ENCODE measurements at places on chromosomes 2 and 18. TPM values are rescaled to one million over a fixed set of nuclear protein-coding genes. Genes with fewer than 3 reads are reported as not detected.
A peak's percentile ranks its signal among the peaks of the same experiment; 100 is the strongest.

DNA sequence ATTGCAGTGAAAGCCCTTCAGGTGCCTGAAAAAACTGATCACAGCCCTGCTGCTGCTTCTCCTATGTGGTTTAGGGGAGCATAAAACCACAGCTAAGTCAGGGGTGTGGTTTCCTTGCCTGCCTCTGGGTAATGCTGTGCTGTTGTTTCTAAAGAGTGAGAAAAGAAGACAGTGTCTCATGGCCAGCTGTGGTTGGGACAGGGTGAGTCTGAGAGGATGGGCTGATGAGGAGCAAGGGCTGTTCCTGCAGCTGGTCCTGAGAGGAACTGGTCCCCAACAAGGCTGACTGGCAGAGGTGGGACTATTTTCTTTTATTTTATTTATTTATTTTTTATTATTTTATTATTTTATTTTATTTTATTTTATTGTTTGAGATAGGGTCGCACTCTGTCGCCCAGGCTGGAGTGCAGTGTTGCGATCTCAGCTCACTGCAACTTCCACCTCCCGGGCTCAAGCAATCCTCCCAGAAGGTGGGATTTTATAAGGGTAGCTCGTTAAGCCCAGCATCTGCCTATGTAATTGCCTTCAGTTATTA lies 236.7 kb downstream of the FHOD3 start:
- DNase-seq, result no peak
- H3K27me3 ChIP-seq, result no peaks in the 10 kb centered on the region
- no peaks in the 10 kb centered on the region for H3K36me3 ChIP-seq
- H3K27ac ChIP-seq, result no peak overlapping the region
- no peak overlapping the region for H3K4me3 ChIP-seq
- H3K4me1 ChIP-seq, result no peaks in the 10 kb centered on the region

GRCh38 chr2:71877636-71878035 lies 270.0 kb downstream of the CYP26B1 start:
- H3K4me3 ChIP-seq, result no peak overlapping the region
- no peaks in the 10 kb centered on the region for H3K27me3 ChIP-seq
- peaks cover 25% of the 10 kb centered on the region for H3K4me1 ChIP-seq

- H3K4me3 ChIP-seq, result no peak overlapping the region
- H3K4me1 ChIP-seq, result no peaks in the 10 kb centered on the region
- DNase-seq, result no peak
- no peaks in the 10 kb centered on the region for H3K36me3 ChIP-seq
- H3K27ac ChIP-seq, result no peak overlapping the region
- no peaks in the 10 kb centered on the region for H3K27me3 ChIP-seq
Measured at GRCh38 chr18:33817096-33817495, 239.1 kb downstream of the ASXL3 start.

DNA sequence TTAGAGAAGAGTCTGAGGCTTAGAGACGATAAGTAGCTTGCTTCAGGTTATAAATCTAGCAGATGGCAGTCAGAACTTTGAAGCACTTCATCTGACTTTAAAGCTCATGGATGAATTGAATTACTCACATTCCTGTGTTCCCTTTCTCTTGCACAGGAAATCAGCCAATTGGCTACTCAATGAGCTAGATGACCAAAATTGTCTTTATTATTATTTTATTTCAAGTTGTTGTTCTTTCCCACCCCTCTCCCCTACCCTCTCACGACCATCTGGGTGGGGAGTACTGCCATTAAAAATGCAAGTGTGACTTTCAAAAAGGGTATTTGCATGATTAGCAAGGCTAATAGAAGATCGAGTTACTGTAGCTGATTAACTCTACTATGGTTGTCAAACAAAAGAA lies 491.1 kb downstream of the NR4A2 start:
- no peak for DNase-seq
- no peak overlapping the region for H3K27ac ChIP-seq
- H3K4me3 ChIP-seq, result no peak overlapping the region
- no peaks in the 10 kb centered on the region for H3K27me3 ChIP-seq
- H3K4me1 ChIP-seq, result no peaks in the 10 kb centered on the region
- H3K36me3 ChIP-seq, result no peaks in the 10 kb centered on the region

Gene POLR1B
- 22.8 TPM for total RNA-seq

DNA sequence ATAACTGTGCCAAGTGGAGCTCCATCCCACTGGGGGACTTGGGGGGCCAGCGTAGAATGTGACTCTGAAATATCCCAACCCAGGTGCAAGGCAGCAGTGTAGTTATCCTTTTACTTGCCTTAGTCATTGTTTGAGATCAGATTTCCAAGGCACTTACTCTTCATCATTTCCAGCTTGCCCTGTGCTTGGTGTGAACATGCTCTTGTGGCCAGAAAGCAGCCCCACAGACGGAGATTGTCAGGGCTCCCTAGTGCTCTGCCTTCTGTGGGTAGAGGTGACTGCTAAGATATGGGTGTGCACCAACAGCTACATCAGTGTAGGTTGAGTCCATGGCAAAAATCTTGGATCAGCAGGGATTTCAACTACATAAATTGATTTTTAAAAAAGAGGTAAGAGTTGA lies 2010.0 kb upstream of the PIK3C3 start:
- no peak for DNase-seq
- no peak overlapping the region for H3K4me3 ChIP-seq
- no peak overlapping the region for H3K27ac ChIP-seq
- H3K36me3 ChIP-seq, result no peaks in the 10 kb centered on the region

- no peak for DNase-seq
- H3K4me3 ChIP-seq, result no peak overlapping the region
- H3K4me1 ChIP-seq, result no peaks in the 10 kb centered on the region
- H3K27ac ChIP-seq, result no peak overlapping the region
Measured at GRCh38 chr2:35415282-35415681, 940.3 kb upstream of the CRIM1 start.

GRCh38 chr2:95310216-95310615 lies 13.1 kb downstream of the KCNIP3 start:
- no peaks in the 10 kb centered on the region for H3K36me3 ChIP-seq
- H3K27ac ChIP-seq, result no peak overlapping the region
- no peak overlapping the region for H3K4me3 ChIP-seq
- H3K4me1 ChIP-seq, result no peaks in the 10 kb centered on the region

GRCh38 chr2:9753276-9753600 lies 90.0 kb upstream of the TAF1B start:
- no peak overlapping the region for H3K27ac ChIP-seq
- H3K27me3 ChIP-seq, result no peaks in the 10 kb centered on the region
- H3K4me1 ChIP-seq, result peaks cover 36% of the 10 kb centered on the region
- peak; percentile 76 for DNase-seq
- no peak overlapping the region for H3K4me3 ChIP-seq
- no peaks in the 10 kb centered on the region for H3K36me3 ChIP-seq

All from psoas muscle (tissue), 8 donors.